ENCODE measurements at places on chromosomes 3 and 15.

GRCh38 chr3:119420196-119420595 is 43.2 kb downstream of the TMEM39A start:
- DNase-seq: no peak

DNA sequence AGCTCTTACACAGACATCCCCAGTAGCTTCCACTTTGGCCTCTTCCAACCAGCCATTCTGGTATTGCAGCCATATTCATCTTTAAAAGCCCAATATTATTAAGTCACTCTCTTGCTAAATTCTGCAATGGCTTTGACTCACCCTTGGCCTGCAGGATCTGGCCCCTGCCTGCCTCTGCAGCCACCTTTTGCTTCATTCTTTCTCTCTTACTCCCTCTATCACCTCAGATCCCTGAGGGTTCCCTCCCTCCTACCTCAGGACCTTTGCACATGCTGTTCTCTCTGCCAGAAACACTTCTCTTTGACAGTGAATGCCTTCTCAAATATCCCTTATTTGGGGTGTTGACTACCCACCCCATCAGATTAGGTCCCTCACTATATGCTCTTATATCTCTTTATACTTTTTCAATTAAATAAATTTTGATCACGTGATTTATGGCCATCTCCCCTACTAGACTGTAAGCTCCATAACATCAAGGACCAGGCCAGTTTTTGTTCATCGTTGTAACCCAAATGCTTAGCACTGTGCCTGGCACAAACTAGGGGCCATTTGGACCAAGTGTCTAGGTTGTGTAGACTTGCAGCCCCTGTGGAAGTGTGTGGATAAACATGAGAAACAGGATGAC is 32.3 kb upstream of the UBE2Q2 start:
- DNase-seq: no peak

DNA sequence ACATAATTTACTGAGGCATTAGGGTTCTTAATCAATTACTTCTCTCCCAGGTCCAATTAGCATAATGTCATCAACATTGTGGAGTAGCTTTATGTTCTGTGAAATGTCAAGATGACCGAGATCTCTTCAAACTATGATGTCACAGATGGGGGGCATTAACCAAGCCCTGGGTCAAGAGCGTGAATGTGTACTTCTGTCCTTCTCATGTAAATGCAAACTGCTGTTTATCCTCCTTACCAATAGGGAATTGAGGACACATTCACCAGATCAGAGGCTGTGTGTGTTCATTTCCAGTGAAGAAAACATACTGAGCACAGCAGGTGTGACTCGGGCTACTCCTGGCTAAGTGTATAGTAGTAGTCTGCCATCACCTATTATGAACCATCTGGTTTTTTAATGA is 177.9 kb downstream of the MINAR1 start:
- no peak for DNase-seq

DNA sequence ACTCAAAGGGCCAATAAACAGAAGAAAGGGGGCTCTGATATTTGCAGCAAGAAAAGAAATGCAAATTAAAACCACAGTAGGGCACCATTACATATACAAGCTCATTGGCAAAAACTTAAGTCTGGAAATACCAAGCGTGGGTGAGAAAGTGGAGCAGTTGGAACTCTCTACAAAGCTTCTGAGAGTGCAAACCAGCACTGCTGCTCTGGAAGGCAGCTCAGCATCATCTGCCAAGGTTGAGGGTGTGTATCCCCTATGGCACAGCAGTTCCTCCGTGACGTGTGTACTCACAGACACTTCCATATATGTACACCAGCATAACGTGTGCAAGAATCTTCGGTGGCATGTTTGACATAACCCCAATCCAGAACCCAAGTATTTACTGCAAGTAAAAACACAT is 271.0 kb upstream of the ATP10A start:
- DNase-seq: no peak

GRCh38 chr3:50411229-50411628 is 51.9 kb upstream of the TMEM115 start:
- no peak for DNase-seq

DNA sequence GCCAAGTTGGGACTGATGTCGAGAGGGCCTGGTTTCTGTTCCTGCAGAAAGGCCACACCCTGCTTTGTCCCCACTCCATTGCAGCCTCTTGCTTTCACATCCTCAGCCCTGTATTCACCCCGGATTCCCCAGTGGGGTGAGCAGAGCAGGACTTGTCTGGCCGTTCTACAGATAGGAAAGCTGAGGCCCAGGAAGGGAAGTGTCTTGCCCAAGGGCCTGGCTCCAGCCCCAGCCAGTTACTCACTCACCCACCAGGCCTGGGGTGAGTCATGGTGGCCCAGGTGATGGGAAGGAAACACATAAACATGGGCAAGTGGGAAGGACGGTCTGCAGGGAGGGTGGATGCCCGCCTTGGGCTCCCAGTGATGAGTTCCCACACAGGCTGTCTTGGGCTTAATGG is 6.1 kb upstream of the DUSP7 start:
- DNase-seq: no peak

DNA sequence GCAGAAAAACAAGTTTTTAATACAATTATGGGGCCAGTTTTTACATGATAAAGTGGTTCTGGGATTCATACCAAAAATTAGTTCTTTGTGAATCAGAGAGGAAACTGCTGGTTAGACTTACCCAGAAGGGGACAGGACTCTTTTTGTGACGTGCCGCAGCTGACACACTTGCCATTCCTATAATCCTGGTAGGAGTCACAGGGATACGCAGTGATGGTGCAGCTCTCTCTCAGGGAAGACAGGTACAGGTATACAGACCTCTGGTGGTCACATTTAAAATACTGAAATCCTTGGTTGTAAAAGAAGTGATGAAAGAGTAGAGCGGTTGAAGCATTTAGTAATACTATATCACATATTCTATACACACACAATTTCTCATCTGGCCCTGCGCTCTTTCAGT is 20.2 kb upstream of the TMEM41A start:
- DNase-seq: no peak

DNA sequence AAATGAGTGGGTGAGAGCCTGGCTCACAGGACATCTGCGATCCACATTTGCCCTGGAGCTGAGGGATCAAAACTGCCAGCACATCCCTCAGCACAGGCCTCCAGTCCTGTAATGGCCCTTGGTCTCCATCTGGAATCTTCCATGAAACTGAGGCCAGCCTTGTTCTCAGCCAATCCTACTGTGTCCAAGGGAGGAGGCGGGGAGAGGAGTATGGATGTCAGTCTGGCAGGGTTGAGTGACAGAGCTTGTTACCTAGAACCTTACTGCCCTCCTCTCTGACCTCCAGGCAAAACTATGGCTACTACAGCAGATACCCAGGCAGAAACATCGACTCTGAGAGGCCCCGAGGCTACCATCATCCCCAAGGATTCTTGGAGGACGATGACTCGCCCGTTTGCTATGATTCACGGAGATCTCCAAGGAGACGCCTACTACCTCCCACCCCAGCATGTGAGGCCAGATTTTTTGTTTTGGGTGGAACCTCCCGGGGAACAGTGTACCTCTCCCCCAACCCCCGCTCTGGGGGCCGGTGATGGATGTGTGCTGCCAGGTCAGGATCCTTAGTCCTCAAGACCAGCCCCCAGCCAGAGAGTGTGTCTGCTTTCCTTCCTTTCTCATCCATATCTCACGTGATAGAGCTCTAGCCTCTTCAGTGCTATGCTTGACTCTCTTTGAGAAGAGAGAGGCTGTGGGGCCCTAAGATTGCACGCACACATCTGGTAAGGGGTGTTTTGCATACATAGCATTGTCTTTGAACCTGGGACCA is 41.3 kb downstream of the CHDH start:
- no peak for DNase-seq

- no peak for DNase-seq
Observed at GRCh38 chr15:82018201-82018600, 27.6 kb downstream of the MEX3B start.

DNA sequence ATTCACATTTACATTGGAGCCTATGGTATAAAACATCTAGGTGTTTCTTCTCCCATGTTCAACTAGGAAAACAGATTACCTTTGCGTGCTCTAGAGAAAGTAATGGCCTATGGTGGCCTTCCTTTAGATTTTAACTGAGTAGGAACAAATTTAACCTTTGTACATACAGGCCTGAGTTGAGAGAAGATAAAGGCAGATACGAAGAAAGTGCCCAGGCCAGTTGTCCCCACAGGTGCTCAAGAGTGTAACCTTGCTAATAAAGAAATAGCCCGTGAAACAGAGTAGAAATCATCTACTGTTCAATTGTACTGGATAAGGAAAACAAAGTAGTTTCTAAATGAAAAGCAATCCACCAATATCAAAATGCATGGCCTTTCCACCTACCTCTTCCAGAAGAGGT is 6.8 kb upstream of the TSC22D2 start:
- no peak for DNase-seq

DNA sequence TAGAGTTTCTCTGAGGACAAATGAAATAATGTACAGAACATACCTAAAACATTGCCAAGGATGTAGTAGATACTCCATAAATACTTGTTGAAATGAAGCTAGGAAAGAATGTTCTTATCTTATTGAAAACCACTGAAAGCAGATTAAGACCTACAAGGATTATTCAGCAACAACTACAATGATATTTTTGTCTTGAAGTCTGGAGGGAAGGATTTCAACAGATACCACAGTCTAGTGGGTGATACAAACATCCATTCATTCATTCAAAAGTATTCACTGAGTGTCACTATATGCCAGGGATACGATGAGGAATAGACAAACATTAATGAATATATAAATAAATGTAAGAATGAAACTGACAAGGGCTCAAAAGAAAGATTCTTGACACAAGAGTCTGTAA is 74.7 kb upstream of the THBS1 start:
- DNase-seq: no peak

- no peak for DNase-seq
Observed at GRCh38 chr3:116001151-116001621, 377.9 kb downstream of the GAP43 start.

- DNase-seq: no peak
Observed at GRCh38 chr3:127899766-127900165, 15.3 kb upstream of the KBTBD12 start.

- no peak for DNase-seq
Observed at GRCh38 chr3:24521420-24522145, 26.9 kb upstream of the THRB start.

DNA sequence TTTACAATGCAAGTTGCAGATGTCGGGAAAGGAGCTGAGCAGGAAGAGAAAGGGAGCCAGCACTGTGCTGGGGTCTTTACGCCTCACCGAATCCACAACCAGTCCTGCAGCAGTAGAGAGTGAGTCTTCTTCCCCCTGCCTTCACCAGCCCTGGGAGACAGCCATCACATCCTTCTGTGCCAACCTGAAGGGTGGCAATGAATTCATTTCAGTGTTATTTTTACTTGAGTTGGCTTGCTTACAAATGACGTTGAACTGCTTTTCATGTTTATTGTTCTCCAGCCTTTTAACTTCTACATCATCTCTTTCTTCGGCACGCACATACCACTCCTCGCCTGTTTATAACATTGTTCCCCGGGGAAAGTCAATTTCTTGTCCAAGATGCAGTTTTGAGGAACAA is 77.1 kb downstream of the TRIM42 start:
- no peak for DNase-seq

GRCh38 chr3:54372232-54372631 is 249.9 kb downstream of the CACNA2D3 start:
- DNase-seq: no peak

- DNase-seq: peak; percentile 53
Observed at GRCh38 chr3:193593668-193594030, 641 bp downstream of the OPA1 start.

- DNase-seq: no peak
Observed at GRCh38 chr3:188335656-188336055, 181.7 kb downstream of the LPP start.

DNA sequence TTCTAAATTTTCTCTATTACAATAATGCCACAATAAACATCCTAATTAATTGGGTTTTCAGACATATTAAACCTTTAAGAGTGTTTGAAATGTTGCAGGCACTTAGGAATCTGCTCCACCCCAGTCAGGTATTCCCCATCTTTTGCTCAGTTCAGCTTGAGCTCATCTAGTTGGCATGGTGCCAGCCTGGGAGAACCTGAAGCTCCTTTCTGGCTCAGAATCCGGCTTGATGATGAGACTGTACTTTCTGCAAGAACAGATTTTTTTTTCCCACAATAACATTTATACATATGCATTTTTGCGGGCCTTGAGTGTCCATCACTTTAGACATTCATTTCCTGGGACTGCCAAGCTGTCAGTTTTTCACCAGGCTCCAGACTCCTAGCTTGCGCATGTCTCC is 7.7 kb upstream of the OXSR1 start:
- no peak for DNase-seq

- DNase-seq: no peak
Observed at GRCh38 chr3:143697975-143698374, 150.3 kb downstream of the SLC9A9 start.

- DNase-seq: no peak
Observed at GRCh38 chr3:189568961-189569360, 62.2 kb upstream of the TP63 start.

DNA sequence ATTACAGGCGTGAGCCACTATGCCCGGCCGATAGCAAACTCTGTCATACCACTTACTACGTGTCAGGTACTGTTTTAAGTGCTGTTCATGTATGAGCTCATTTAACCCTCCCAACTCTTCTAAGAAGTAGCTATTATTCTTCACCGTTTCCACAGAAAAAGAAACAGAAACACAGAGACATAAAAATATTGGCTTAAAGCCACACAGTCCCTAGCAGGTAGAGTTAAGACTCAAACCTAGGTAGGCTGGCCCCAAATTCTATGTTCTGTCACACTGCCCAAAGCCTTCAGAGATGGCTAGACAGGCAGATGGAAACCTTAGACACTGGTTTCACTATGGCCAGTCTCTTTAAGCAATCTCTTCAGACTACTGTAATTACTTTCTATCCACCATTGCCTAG is 149.8 kb upstream of the KCNMB2 start:
- no peak for DNase-seq

GRCh38 chr3:10289787-10290355 is 2.9 kb downstream of the GHRL start:
- no peak for DNase-seq

DNA sequence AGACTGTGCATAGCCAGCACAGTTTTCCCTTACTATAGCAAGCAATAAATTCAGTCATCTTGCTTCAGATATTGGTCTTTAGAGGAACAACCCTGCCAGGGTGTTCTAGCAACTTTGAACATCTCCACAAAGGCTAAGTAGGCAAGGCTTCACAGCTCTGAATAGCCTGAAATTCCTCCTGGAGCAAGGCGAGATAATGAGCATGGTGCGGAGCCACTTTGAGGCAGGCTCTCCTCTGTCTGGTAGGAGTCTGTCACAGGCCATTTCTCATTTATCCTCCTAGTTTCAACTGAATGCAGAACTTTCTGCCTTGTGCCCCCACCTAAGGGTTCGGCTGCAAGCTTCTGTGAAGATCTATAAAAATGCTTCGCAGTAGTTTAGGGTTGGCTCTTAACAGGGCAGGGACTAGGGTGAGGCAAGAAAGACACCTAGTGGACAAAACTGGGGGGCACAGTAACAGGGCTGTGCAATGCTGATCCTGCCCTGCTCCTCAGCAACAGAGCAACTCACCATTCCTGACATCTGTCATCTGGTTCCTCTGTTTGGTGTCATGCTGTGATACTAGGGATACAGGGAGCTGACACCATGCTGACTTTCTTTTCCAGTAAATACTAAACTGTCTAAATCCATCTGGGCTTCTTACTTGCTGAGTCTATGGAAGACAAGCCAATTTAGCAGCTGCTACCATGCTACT is 16.6 kb upstream of the EHHADH start:
- DNase-seq: no peak
